ENCODE measurements at places on chromosomes 1 and 21.

GRCh38 chr1:180311011-180311730 is 81.1 kb downstream of the LHX4 start:
- DNase-seq, result no peak

- DNase-seq, result no peak
These were observed 35.8 kb downstream of the OLFML2B start for GRCh38 chr1:161987872-161988271.

GRCh38 chr1:52552505-52553361 is at the start of gene TUT4:
Gene TUT4 (minus strand): TSS chr1:52553092. CDS start chr1:52526280, 26,812 bp downstream.
- peak; percentile 81 for DNase-seq

GRCh38 chr1:154141240-154141639 is 13.6 kb downstream of the NUP210L start:
- DNase-seq, result no peak

GRCh38 chr1:15668089-15668754 is 15.9 kb upstream of the PLEKHM2 start:
- DNase-seq, result no peak

DNA sequence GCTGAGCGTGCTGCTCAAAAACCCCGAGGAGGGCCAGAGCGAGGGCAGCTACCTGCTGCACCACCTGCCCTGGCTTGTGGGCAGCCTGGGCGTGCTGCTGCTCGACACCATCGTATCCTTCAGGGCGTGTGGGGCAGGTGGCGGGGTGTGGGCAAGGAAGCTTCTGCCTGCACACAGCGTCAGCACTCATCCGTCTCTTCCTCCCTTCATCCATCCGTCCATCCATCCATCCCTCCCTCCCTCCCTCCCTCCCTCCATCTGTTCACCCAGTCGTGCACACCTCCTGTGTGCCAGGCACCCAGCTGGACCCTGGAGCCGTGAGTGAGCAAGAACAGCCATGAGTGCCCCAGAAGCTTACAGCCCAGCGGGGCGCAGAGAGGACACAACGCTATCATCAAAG is 15.2 kb downstream of the SLC66A1 start:
- no peak for DNase-seq

DNA sequence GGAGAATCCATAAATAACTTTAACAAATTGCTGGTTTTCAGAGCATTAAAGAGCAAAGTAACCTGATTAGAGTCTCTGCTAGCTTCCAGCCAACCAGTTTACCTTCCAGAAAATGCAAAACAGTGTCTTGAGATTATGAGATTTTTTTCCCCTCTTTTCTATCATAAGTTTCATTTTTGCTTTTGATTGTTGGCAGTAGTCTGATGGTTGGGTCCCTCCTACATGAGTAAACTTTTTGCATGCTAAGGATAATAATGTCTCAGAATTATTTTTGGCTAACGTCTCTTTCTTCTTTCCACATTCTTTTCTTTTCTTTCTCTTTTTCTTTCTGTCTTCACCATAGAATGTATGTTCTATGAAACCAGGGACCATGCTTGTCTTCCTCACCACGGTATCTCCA is 6.3 kb upstream of the ADAMTS5 start:
- DNase-seq, result no peak

DNA sequence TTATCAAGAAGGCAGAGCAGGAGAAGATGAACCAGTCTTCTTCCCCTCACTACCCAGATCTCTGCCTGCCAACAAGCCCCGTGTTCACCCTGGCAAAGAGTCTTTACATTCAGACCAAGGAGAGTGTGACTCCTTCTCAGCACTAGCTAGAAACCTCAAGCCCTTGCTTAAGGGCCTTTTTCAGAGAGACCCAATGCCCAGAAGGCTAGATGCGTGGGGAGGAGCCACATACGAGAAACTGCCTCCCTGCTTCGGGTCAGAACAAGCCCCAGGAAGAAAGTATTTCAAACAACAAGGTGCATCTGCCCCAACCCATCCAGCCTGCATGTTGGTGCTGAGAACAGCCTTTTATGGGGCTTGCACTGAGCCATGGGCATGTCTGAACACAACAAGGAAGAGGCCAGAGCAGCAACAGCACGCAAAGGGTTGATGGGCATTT is 152.7 kb upstream of the CAMK1G start:
- DNase-seq, result no peak

DNA sequence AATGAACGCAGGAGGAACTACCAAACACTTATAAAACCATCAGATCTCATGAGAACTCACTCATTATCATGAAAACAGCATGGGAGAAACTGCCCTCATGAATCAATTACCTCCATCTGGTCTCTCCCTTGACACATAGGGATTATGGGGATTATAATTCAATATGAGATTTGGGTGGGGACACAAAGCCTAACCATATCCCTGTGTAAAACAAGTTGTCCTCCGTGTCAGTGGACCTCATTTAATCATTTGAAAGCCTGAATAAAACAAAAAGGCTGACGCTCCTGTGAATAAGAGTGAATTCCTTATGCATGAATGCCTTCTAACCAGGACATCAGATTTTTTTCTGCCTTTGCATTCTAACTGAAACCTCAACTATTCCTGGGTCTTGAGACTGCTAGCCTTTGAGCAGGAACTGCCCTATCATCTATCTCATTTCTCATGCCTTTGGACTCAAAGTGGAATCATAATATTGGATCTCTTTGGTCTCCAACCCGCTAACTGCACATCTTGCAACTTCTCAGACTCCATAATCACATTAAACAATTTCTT is 648.8 kb downstream of the ADGRL2 start:
- no peak for DNase-seq

- DNase-seq, result no peak
These were observed 2.9 kb downstream of the KRTAP10-2 start for GRCh38 chr21:44548381-44548780.

- DNase-seq, result peak; percentile 23
These were observed 10.0 kb downstream of the NCF2 start for GRCh38 chr1:183580281-183580682.

DNA sequence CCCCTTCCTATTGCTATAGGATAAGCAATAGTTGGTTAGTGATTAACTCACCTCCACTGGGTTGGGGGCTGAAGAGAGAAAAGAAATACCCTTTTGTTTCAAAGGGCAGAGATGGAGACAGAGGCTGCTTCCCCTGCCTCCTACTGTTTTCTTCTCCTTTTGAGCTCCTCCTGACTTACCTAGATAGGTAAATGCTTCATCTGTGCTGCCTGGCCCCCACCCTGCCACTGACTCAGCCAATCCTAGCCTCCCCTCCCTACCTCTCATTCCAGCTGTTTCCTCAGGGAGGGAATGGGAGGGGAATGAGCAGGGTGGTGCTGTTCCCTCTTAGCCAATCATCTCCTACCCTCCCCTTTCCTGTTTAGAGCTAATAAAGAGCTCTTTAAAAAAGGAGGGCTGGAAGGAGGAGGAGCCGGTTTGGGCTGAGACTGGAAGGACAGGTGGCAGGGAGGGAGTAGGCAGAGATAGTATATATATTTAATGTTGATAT is at the start of gene C1orf116:
Gene C1orf116 (minus strand): TSS at position 229 of the 490 bp plus-strand sequence. CDS start 5,158 bp downstream, outside the sequence.
- no peak for DNase-seq

DNA sequence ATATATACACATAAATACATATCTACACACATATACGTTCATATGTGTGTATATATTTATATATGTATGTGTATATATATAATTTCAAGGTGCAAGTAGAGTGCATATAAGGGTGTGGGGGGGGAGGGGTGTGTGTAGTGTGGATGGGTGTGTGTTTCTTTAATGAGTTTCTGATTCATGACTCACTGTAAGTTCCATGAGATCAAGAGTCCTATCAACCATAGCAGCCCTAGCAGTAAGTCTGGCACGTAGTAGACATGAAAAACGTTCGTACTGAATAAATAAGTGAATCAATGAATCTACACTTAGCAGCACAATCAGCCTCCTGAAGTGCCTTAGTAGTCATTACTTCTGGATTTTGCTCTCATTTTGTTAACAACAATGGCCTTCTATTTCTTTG is 61.9 kb upstream of the KRTAP11-1 start:
- DNase-seq, result no peak

GRCh38 chr1:109133815-109134214 is 19.9 kb downstream of the ELAPOR1 start:
- DNase-seq, result no peak

DNA sequence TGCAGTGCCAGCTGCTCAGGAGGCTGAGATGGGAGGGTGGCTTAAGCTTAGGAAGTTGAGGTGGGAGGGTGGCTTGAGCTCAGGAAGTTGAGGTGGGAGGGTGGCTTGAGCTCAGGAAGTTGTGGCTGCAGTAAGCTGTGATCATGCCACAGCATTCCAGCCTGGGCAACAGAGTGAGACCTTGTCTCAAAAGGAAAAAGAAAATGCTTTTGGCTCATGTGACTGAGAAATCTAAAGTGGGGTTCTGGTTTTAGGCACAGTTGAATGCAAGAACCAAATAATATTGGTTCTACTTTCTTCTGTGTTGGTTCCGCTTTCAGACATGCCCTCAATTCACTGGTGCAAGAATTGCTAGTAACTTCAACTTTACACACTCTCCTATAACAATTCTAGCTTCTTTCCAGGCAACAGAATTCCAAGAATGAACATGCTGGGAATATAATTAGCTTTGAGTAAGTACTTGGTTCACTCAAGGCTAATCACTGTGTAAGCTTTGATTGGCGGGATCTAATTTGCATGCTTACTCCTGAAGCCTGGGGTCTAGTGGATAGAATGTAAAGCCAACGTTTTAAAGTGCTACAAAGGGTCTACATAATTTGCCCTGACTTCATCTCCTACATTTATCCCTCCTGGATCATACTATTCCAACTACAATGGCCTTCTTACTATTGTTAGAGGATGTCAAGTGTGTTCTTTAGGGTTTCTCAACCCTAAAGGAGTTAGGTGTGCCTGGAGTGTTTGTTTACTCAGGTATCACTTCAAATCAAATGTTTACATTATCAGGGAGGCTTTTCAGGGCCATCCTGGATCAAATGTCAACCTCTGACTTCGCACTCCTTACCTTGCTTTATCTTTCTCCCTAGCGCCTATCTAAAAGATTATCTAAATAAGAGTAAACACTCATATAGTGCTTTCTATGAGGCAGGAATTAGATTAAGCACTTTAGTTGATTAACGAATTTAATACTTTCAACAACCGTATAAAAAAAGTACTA is 115.1 kb downstream of the SLC16A1 start:
- no peak for DNase-seq

DNA sequence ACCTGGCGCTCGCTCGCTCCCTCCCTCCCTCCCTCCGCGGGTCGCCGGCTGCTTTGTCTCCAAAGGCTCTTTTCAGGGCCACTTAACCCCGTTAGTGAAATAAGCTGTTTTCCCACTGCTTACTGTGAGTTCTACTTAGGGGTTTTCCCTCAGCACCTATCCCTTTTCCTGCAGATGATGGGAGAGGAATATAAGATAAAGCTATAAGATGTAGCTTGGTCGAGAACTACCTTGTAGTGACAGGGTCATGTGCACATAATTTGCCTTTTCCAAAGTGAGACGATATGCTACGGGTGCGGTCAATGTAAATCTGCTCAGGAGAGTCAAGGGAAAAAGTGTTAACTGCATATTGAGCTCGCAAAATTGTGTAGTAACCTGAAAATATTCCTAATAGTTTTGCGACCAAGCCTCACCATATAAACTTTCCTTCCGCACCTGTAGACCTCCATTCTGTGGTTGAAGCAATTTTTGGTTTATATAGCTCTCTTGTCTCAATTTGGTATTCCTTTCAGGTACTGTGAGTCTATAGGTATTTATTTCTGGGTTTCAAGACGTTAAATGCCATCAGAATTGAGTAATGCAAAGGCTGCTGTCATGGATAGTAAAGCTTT is 55.8 kb upstream of the BOLA1 start:
- peak; percentile 9 for DNase-seq

- DNase-seq, result no peak
These were observed 47.5 kb upstream of the NTPCR start for GRCh38 chr1:232902774-232903350.

DNA sequence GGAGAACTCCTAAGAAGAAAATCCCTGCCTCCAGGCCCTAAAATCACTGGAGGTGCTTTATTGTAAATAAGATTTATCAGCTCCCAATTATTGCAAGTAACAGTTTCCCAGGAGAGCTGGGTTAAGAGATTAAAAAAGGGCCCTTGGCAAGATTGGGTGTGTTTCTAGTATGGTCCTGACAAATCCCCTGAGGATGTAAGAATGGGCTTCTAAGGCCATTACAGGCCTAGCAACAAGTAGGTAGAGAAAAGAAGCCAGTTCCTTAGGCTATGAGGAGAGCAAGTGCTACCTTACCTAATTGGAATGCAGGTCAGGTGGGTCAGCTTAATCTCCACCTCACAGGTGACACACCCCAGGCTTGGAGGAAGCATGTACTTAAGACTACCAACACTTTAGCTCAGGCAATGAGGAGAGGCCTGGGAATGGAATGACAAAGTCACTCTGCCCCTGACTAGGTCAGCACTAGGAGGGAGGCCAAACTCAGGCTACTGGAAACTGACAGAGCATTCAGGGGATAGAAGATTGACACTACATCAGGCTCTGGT is 6.8 kb upstream of the OTUD7B start:
- DNase-seq, result no peak

GRCh38 chr1:245800901-245801605 is 646.3 kb downstream of the KIF26B start:
- DNase-seq, result no peak

DNA sequence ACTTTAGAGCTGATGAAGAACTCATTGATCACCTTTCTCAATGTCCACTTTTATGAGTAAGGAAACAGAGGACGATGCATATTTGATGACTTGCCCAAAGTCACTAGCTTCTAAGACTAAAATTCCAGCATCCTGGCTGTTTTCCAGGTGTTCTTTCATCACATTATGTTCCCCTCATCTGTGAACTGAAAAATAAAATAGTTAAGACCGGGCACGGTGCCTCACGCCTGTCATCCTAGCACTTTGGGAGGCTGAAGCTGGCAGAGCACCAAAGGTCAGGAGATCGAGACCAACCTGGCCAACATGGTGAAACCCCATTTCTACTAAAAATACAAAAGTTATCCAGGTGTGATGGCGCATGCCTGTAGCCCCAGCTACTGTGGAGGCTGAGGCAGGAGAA is 297.5 kb downstream of the DUSP10 start:
- no peak for DNase-seq

DNA sequence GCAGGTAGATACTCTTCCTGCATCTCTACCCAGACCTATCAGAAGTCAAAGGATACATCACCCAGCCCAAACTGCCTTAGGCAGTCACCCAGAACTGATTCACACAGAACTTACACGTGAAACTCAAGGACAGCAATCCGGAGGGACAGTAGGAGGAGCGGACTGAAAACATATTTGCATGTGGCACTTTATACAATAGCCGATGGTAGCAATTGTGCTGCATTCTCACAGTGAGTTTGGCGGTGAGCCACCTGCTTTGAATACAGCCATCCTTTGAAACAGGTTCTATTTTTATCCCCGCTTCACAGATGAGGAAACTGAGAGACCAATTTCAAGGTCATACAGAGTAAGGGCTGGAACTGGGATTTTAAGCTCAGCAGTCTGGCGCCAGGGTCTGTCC is 69.5 kb downstream of the EDEM3 start:
- no peak for DNase-seq
